CD4-positive, alpha-beta T cell treated with Interferon alpha-2 for 1 hour (primary cell): ENCODE measurements at places on chromosomes 11 and 22.

- DNase-seq = peak; percentile 91
Observed at GRCh38 chr11:67505605-67506396, 638 bp upstream of the PITPNM1 start.

- no peak for DNase-seq
Observed at GRCh38 chr11:29634744-29635143, 382.1 kb downstream of the KCNA4 start.

DNA sequence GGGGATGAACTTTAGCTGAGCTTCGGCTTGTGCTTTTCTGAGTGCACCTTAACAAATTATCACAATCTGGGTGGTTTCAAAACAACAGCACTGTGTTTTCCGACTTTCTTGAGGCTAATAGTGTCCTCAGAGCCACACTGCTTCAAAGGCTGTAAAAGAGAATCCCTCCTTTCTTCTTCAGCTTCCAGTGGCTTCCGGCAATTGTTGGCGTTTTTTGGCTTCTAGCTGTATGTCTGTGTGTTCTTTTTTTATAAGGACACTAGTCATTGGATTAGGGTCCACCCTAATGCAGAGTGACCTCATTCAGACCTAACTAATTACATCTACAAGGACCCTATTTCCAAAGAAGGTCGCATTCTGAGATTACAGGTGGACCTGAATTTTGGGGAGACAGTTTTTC is 30.6 kb downstream of the KIAA1671 start:
- no peak for DNase-seq

- DNase-seq = peak; percentile 9
Observed at GRCh38 chr22:48702573-48703264, 1125.0 kb downstream of the BRD1 start.

DNA sequence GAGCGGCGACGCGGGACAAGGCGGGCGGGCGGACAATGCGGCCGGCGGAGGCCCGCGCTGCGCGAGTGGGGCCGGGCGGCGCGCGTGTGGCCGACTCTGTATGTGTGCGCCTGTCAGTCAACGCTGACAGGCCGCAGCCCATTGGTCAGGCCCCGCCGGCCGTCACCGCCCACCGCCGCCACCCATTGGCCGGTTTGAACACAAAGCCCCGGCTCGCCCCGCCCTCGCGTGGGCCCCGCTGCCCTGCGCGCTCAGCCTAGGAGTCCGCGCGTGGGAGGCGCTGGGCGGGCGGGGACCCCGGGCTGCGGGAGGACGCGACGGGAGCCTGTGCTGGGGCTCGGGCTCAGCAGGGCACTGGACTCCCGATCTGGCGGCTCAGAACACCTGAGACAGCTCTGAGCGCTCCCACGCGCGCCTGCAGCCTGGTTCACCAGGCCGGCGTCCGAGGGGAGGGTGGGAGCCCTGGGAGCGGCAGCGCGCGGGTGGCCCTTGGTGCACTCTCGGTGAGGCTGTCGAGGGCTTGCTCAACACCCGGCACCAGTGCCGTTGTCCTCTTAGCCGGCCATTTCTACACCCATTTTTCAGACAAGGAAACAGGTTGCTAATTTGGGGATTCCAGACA is at the start of gene SUN2:
TSS of gene SUN2 (minus strand) at position 88 of the 622 bp plus-strand sequence. CDS start 3,370 bp downstream, outside the sequence.
- DNase-seq = peak; percentile 95

DNA sequence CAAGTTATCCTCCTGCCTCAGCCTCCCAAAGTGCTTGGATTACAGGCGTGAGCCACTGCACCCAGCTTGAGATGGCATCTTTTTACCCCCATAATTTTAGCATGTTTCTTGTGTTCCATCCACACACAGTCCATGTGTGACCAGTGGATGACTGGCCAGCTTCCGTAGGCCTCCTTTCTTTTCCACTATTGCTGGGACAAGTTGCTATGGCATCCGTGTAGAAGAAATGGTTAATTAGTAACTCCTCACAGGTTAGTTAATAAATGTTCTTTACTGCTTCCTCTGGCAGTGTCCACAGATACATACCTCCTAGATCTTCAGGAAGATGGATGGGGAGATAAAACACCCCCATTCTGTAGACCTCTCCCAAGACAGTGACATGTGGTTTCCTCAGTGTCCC is 154.3 kb upstream of the RASSF10 start:
- no peak for DNase-seq

- no peak for DNase-seq
Observed at GRCh38 chr22:17007257-17007656, 765 bp downstream of the GAB4 start.

DNA sequence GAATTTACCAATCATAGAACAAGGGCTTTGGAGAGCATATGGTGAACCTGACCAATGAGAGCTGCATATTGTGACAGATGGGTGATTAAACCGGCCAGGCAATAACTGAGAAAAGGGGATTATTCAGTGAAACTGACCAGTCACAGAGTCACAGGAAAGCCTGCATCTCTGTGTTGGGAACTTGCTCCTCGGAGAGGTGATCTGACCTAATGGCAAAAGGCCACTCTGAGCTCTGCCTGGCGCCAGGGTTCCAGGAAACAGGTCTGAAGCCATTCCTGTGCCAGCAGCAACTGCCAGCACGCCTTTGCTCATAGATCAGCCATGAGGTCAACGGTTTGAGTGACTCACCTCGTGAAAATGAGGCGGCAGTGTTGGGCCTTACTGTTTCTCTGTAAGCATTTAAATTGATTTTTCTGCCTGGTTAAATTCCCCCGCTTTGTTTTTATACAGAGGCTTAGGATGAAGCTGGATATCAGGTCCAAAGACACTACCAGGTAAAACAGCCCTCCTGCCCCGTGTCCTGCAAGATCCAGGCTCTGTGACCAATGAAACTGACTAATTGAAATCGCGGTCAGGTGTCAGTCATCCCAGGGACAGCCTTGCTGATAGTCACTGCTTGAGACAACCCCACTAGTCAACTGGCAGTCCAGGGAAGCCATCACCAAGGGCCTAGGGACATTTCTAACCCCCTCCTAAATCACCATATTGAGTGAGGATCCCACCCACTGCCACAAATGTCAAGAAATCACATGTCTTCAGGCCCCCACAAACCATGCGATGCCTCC is 35.8 kb upstream of the MYOD1 start:
- DNase-seq = no peak

DNA sequence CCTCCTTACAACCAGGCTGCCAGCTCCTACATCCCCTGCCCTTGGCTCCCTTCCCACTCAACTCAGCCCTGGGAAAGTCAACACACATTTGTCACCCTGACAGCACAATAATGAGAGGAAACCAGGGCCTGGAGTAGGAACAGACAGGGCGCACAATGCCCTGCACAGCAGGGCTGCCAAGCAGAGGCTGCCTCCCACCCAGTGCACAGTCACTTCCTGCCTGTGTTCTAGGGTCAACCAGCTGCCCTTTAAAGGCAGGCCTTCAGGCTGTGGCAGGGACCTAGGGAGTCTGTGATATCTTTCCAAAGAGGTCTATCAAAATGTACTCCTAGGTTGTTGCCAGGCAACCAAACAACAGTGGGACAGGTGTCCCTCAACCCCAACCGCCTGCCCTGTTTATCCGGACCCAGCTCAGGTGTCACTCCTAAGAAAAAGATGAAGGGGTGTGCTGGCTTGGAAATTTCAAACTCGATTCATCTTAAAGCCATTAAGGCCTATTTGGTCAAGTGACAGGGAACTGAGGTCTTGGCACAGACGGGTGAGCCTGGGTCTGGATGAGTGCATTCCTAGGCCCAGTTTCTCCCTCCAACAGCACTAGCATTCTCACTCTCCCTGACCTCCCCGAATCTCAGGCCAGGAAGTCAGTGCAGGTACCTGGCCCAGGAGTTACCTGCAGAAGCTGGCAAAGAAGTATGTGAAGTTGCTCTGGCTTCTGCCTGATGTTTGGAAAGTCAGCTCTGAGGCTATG is 110.3 kb upstream of the PITPNB start:
- DNase-seq = no peak

DNA sequence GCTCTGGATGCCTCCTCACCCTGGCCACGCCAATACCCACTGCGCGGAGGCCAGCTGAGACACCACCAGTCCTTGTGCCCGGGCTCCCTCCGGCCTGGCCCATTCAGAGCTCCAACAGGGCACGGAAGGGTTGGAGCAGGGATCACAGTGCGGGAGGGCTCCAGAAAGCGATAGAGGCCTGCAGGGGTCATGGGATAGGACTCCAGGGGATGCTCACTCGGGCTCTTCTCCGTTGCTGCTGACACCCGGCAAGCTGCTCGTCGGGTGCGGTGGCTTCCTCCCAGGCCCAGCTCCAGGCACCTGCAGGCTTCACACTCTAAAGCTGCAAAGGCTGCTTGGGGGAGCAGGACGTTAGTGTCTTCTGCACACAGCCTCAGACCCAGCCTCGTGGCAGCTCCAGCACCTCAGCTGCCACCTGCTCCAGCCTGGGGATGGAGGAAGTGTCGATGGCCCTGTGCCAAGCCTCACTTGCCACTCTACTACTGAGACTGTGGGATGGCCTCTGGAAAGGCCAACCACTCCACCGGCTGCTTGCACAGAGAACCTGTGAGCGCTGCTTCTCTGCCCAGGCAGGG is 10.6 kb downstream of the WNT7B start:
- DNase-seq = no peak

- DNase-seq = no peak
Observed at GRCh38 chr11:73787051-73787642, 527 bp upstream of the MRPL48 start.

- no peak for DNase-seq
Observed at GRCh38 chr22:48489551-48490499, 1337.8 kb downstream of the BRD1 start.

GRCh38 chr11:122756417-122756816 is 81.9 kb upstream of the CRTAM start:
- peak; percentile 71 for DNase-seq

GRCh38 chr11:114142707-114143106 is 83.2 kb downstream of the ZBTB16 start:
- DNase-seq = no peak
